ENCODE measurements at places on chromosomes 2 and 18.

DNA sequence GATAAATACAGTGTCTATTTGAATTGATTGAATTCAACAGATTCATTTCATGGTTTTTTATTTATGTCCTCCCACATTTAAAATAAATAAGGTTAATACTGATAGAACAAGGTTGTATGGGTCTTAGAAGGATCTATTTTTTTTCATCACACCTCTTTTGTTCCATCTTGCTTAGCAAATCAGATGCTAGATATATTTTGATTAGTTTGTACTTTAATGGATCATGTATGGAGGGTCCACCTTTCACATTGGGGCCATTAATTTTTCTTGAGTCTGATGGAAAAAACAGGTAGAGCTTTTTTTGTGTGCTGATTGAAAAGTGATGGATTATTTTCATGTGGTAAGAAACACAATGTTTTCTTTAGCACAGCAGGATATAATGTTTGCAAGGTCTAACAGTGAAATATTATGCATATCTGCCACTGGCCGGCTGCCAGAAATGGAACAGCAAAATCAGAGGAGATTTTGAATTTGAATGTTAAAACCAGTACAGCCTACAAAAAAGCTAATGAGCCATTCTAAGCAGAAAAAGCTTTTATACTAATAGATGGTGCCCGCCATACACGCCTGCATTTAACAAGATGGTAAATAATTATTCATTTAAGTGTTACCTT is 188.1 kb upstream of the ETAA1 start:
- no peak for DNase-seq

GRCh38 chr2:224927646-224928173 is 114.6 kb downstream of the DOCK10 start:
- DNase-seq: peak; percentile 60

DNA sequence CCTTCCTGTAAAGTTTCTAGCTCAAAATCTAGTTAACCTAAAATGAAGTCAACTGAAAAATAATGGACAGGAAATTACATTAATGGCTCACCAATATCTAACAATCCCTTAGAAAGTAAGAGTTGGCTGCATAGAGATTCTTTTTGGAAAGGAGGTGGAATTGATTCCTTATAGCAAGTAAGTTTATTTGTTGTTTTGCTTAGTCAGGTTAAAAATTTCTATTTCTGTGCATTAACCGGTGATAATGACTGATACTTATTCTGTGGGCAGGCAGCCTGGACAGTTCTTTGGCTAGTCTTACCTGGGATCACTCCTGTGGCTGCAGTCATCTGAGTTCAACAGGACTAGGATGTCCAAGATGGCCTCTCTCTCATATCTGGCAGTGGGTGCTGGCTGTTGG is 6.9 kb upstream of the BCL2L11 start:
- DNase-seq: no peak

GRCh38 chr2:221435171-221435570 is 136.9 kb downstream of the EPHA4 start:
- DNase-seq: no peak

DNA sequence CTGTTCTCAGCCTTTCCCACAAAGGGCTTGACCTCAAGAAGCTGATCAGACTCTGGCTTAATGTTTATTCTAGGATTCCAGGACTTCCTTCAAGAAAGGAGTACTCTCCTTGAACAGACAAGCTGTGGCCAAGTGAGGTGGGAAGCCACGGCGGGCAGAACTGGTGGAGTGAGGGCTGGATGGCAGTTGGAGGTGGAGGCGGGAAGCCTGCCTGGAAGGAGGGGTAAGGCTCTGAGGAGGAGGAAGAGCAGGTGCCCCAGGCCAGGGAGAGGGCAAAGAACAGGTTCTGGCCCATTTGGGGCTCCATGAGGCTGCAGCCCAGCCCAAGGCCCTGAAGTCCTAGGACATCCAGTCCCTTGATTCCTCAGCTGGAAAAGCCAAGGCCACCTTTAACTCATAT is 143.9 kb downstream of the CYP26B1 start:
- no peak for DNase-seq

DNA sequence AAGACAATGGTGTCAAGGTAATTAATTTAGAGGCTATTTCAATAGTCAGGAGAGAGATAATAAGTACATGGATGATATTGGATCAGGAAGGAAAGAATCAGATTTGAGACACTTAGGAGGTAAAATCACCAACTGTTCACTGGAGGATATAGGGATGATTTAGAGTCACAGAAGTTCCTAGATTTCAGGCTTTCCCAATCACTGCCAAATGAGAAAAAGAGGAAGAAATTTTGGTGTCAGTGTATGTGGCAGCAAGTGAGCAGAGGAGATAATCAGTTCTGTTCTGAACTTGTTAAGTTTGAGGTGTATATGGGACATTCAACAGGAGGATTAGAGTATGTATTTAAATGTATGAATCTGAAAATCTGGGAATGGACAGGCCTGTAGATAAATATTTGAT is 640.4 kb downstream of the NR4A2 start:
- no peak for DNase-seq

GRCh38 chr2:1886405-1886992 is 142.2 kb upstream of the PXDN start:
- peak; percentile 52 for DNase-seq

GRCh38 chr2:176747506-176747905 is 465.1 kb upstream of the HNRNPA3 start:
- no peak for DNase-seq

GRCh38 chr2:42999391-42999841 is 207.0 kb upstream of the HAAO start:
- no peak for DNase-seq

GRCh38 chr2:127359520-127359919 is 28.3 kb downstream of the MAP3K2 start:
- no peak for DNase-seq

- DNase-seq: peak; percentile 74
These were observed at the start of gene MAL for GRCh38 chr2:95025406-95026319. Gene MAL (plus strand): TSS chr2:95025708. CDS start chr2:95025793, 85 bp downstream.

GRCh38 chr2:200329798-200330197 is 23.3 kb downstream of the SPATS2L start:
- no peak for DNase-seq

GRCh38 chr18:11850821-11851145 is 430 bp upstream of the CHMP1B start:
- DNase-seq: no peak

DNA sequence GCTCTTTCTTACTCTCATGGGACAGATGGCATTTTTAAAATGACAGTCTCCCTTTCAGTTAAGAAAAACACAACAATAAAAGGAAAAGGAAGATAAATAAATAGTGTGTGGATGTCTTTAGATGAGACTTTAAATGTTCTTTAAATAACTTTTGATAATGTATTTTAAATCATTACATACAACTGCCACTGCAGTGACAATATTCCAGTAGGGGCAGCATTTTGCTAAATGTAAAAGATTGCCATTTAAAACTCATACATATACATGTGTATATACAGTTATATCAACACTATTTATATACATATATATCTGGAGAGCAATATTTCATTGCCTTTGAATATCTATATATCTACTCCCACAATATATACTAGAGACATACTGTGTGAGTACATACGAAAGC is 90.7 kb downstream of the INO80D start:
- no peak for DNase-seq

DNA sequence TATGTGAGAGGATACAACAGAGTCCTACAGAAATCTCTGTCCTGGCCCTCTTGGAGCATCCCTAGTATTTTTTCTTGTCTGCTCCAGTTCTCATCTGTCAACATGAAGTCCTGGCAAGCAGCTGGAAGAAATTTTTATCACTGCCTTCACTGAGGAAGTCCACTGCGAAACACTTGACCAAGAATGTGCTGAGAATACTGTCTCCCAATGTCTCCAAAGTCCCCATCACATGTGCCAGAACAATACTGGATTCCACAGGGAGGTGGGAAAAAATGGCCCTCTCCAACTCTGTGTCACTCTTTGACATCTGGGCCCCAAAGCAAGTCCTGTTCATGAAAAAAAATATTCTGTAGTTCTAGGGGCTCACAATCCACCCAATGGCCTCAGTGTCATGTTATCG is 32.8 kb upstream of the PGAP1 start:
- DNase-seq: no peak

GRCh38 chr2:159292157-159292556 is 5.7 kb upstream of the WDSUB1 start:
- DNase-seq: no peak

- no peak for DNase-seq
These were observed 167.0 kb upstream of the HDAC4 start for GRCh38 chr2:239567786-239568185.

DNA sequence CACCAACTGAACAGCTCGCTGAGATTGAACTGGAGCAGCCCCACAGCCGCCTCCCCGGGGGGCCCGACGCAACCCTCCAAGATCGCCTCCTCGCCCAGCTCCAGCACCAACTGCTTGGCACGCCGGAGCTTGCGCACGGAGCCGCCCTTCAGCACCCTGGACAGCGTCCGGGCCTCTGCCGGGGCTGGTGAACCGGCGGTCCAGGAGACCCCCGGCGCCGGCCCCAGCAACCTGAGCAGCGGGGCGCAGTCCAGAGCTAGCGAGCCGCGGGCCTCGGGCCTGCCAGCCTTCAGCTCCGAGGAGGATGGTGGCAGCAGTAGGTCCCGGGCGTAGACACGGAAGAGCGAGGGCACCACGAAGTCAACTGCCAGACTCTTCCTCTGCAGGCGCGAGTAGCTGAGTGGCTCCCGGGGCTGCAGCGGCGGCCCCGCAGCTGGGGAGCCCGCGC is 1.2 kb downstream of the ALK start:
- DNase-seq: peak; percentile 58

- peak; percentile 21 for DNase-seq
These were observed 4.3 kb upstream of the SNTG2 start for GRCh38 chr2:946073-946948.

DNA sequence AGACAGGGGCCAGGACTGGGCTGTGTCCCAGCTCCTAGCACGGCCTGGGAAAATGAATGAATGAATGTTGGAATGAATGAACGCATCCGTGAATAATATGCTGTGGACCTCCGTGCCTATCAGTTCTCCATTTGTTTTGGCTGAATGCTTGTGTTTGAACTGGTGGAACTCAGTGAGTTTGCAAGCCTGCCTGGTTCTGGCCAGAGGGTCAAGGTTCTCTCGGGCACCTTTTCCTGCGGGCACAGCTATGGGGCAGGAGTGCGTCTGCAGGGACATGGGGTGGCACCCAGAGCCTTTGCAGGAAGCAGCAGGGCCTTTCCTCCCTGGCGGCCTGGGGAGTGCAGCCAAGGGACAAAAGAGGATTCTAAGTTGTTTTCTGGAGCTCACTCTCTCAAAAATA is 17.6 kb upstream of the PDIA6 start:
- DNase-seq: no peak

- DNase-seq: no peak
These were observed 236.7 kb downstream of the MYCN start for GRCh38 chr2:16176971-16177480.

DNA sequence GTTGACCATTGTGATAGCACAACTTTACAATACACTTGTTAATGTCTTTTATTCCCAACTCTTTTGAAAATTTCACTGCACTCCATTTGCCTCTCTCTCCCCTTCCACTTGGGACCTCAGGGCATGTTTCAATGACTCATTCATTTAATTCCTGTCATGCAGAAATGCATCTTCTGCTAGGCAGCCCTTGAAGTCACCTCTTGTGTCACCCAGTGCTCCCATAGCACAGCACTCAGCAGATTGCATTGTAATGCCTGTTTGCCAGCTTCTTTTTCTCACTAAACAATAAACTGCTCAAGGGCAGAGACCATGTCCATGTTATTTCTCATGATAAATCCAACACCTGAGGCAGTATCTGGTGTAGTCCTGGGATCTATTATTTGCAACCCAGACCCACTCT is 85.9 kb upstream of the ACSL3 start:
- no peak for DNase-seq

DNA sequence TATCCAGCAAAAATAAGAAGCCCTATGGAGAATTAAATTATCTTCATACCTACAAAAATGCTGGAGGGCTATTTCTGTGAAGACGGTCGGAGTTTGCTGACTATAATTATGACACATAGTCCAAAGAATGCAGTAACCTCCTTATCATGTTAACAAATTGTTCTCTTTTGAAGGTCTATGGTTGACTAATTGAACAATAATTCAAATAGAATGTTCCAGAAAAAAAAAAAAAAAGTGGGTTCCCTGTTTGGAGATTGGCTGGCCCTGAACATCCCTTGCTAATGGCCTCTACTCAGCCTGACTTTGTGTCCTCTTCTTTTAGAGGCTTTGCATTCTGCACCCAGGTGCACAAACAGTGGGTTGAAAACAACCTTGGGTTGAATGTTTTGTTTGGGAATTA is 82.8 kb upstream of the CCBE1 start:
- DNase-seq: no peak

DNA sequence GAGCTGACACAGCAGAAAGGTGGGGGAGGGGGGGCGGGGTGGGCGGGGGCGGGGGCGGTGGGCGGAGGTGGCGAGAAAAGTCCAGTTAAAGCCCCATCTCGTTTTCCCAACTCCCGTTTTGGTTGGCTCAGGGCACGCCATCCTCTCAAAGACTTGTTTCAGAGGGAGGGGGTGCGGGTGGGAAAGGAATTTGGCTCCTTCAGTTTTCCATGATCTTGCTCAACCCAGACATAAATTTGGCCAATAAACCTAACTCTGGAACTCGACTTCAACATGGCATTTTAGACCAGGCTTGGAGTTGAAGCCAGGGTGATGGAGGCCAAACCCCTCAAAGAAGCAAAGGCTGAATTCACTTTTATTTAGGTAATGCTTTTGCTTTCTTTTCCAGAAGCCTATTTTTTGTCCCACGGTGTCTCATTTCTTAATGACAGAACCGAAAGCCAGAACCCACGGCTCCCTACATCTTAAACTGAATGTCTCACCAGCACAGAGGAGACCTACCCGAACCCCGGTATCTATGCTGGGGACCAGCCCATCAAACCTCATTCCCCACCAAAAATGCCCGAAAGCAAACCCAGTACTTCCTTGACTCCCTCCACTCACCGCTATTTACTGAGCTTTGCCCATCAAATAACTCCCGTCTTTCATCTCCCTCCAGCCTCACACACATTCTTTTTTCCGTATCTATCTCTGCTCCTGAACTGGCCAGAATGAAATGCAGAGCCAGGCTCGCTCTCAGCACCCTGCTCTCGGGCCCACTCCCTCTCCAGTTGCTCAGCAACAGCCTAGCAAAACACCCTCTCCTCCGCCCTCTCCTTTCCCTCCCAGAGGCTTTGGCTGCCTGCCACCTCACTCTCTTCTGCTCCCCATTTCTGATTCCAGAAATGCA is 4.3 kb downstream of the IGFBP5 start:
- DNase-seq: peak; percentile 32

GRCh38 chr2:174083843-174084458 is 118.8 kb upstream of the SP3 start:
- no peak for DNase-seq

- DNase-seq: no peak
These were observed 300.0 kb upstream of the HDAC4 start for GRCh38 chr2:239700686-239701345.

DNA sequence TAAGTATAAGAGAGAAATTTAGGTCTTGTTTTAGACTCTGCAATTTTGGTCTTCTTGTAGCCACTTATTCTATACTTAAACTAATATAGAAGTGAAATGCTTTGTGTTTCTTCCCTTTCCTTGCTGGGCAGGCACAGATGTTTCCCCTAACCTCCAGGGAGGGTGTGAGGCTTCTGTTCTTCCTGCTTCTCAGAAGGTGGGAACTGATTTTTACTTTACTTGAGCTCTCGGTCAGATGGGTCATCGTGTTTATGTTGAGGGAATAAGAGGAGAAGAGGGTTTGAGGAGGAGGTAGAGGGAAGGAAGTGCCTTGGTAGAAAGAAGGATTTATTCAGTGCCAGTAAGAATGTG is 92.5 kb upstream of the CXCR4 start:
- no peak for DNase-seq

GRCh38 chr2:151928380-151928779 is 100.2 kb upstream of the ARL5A start:
- no peak for DNase-seq

- no peak for DNase-seq
These were observed 55.9 kb downstream of the SMAD7 start for GRCh38 chr18:48894799-48895346.

All from activated CD4-positive, alpha-beta T cell treated with anti-CD3 and anti-CD28 coated beads, Interleukin-2, amount 50 U/mL, for 48 hours (primary cell).